ENCODE measurements at places on chromosomes 2 and 18. TPM values are rescaled to one million over a fixed set of nuclear protein-coding genes. Genes with fewer than 3 reads are reported as not detected.

GRCh38 chr2:58479535-58480140, 238.5 kb upstream of the FANCL start:
- DNase-seq: peak; percentile 19

GRCh38 chr2:9423922-9424272, 443 bp downstream of the CPSF3 start:
- no peak for DNase-seq

DNA sequence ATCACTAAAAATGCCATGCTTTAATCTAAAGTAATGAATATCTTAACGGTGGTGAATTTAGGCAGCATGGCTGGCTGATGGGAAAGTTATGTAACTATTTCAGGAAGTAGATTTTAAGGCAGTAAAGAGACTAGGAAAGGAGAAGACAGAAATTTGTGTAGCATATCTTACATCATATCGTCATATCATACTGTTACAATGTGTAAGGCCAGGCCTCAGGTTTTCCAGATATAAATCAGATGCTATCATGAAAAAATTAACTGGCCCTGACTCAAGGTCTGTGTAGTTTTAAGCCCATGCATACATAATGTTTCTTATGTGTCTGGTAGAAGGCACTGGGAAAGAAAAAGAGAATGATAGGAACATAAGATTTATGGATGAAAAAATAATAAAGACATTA, 8.9 kb upstream of the FAP start:
- DNase-seq: no peak

DNA sequence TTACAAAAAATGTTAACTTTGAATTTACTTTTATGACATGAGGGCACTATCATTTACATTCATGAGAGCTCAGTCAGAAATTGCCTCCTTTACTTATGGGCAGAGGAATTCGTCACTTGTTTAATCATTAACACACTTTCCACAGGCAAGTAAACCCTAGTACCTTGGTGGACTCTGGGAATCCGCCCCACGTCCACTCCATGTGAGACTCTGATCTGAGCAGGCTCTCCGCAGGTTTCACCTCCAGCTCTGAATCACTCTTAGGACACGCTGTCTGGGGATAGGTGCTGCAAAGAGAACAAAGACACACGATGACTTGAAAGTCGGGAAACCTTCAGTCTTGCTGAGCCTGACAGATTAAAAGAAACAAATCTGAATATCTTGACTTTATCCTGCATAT, 73.6 kb downstream of the LPIN2 start:
- no peak for DNase-seq

The CDK15 gene
- total RNA-seq: not detected

The ERMN gene
- not detected for total RNA-seq

GRCh38 chr2:30095402-30095801, 51.4 kb upstream of the YPEL5 start:
- no peak for DNase-seq

DNA sequence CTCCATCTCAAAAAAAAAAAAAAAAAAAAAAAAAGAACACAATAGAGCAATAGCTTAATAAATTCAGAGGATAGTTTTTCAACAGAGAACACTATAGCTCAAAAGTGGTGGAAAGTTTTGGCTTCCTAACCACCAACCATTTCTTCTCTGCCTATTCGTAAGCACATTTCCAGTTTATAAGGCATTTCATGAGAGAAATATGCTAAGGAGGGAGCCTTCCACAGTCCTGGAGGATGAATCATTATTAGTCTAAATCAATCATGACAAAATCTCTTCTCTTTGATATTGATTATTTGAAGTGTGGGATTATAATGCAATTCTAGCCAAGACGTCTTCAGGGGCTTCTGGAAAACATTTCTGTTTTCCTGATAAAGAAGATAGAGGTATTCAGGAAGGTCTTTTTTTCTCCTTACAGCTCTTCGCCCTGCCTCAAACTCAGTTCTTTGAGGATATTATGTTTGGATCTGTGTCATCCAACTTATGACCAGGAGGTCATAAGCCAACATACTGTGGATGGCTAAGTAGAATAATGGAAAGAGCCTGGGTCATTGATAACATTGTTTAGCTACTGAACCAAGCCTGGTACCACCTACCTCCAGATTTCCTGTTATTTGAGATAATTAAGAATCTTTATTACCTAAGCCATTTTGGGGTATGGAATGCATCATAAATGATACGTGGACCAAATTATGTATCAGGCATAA, 207.3 kb downstream of the TRIB2 start:
- DNase-seq: no peak

The TCF7L1 gene
- total RNA-seq: 110 TPM

The IL1F10 gene
- total RNA-seq: not detected

GRCh38 chr2:207164006-207164831, 1.5 kb downstream of the KLF7 start:
- DNase-seq: no peak

DNA sequence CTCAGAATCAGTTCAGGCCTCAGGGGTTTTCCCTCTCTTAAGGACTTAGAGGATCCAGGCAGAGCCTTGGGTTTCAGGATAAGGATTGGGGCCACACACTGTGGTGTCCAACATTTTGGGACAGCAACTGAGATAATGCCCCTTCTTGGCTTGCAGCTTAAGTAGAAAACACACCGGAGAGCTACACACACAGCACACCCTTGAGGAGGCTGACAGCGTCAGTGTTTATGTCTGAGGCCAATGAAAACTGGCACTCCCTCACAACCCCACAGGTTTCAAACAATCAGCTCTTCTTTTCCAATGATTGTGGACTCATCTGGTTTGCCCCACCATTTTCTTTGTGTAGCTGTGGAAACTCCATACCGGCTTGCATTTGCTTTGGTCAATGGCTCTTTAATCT, 257.7 kb downstream of the CDCA7 start:
- DNase-seq: no peak

The STON1 gene
- 10.1 TPM for total RNA-seq

The FAM161A gene
- total RNA-seq: 10.2 TPM

GRCh38 chr18:23526501-23527063, 23.3 kb downstream of the RMC1 start:
- DNase-seq: no peak

DNA sequence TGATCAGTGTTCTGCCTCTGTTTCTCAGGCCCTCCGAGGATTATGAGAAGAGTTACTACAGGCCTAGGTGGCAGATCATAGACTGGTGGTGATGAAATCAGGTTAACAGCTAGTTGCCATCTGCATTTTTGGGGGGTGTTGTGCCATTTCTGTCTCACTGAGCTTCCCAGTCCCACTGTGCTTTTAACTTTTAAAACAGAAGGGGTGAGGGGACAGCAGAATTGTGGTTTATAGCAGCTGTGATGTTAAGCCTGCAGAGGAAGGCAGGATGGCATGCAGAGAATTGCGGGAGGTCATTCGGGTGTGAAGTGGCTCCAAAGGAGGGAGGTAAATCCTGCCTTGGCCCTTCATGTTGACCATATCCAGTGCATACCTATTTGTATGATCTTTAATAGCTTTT, 5.0 kb downstream of the CAB39 start:
- no peak for DNase-seq

The FTCDNL1 gene
- total RNA-seq: 0.97 TPM

DNA sequence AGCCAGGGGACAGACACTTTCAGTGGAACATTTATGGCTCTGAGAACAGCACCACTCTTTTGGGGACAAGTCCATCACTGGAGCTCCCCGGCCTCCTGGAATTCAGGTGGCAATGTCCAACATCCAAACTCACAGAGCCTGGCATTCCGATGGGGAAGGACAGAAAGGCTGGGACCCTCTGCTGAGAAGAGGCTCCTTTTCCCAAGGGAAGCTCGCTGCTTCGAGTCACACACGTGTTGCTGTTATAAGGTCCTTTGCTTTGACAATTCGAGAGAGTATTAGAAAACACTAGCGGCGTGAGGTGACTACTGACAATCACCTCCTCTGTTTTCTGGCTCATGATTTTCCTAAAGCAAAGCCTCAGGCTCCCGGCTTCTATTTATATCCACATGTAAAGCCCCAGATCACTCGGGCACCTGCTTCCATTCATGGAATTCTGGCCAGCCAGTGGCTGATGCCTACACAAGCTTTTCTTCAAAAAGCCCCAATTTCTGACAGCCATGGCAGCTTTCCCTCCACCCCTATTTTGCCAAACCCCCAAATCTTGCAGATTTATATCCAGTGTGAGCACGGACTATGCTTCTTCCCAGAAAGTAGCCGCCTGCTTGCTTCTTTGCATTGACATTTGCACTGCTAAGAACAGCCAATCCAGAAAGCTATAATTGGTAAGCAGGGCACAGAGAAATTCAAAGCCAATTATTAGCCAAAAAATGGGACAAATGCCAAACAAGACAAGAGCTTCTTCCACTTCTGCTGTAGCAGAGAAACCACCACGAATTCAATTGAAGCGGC, 67.3 kb downstream of the NDUFA10 start:
- DNase-seq: no peak

The IL36A gene
- not detected for total RNA-seq

The LAMA3 gene
- 5.0 TPM for total RNA-seq

The MTHFD2 gene
- total RNA-seq: 260 TPM

- no peak for DNase-seq
Observed at GRCh38 chr2:111675419-111676194, 208.4 kb downstream of the ANAPC1 start.

The ALS2 gene
- 36.4 TPM for total RNA-seq

GRCh38 chr2:156800065-156800653, 364.0 kb downstream of the GPD2 start:
- DNase-seq: no peak

DNA sequence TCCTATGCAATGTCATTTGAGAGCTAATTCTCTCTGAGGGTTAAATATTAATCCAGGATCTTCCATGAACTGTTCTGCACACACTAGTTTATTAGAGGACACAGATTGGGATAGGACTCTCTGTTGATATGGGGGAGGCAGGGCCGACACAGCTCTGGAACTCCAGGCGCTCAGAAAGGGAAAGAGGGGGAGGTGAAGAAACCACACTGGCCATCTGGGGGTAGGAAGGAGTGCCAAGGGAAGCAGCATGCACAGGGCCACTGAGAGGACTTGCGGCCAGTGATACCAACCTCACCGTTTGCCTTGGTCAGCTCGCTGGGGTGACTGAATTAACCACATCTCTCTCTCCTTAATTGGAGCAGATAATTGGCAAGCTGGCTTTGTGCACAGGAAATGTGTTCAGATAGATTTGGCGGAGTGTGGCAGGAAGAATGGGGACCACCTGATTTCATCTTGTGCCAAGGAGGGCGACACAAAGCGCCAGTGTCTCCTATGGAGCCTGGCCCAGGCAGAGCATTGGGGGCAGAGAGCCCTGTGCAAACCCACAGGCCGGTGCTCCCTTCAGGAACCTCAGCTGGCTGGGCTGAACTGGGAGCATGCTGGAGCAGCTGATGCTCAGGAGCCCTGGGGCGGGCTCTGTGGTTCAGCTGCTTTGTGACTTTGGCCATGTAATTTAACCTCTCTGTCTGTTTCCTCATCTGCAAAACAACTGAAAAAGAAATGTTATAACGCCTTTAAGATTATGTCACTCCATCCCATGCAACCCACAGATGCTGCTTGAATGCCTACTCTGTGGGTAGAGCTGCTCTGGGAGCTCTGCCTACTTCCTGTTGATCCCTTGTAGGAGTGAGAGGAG, 114.7 kb upstream of the STON1 start:
- DNase-seq: no peak

DNA sequence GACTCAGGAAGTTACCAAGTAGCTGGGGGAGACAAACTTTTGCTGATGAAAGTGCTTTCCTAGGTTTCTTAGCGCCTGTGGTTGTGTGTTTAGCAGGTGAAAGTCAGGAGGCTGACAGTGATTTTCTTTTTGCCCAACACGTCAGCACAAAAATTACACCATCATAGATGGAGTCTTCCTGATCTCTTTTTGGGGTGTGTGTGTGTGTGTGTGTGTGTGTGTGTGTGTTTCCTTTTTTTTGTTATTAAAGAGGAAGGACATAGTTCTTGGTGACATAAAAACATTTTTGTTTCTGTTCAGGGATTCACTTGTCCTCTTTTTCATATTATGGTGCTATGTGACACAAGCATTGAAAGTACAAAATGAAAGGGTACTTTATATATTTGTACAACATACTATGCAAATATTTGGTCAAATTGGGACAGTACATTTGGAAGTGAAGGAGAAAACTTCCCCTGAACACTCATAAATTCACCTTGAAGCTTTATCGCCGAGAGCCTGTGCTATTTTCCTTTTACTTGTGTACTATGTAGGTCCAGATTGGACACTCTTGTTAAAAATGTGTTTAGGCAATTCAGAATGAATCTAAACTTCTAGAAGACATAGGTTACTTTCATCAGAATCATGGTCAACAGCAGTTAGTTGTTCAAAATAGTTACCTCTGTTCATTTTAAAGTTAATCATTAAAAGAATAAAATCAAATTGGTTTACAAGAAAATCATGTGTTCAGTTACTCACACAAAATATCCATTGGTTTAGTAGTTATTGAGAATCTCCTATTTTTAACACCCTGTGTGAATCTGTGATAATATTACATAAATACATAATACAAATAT, 491.9 kb downstream of the IRS1 start:
- DNase-seq: no peak

The SGPP2 gene
- total RNA-seq: not detected

DNA sequence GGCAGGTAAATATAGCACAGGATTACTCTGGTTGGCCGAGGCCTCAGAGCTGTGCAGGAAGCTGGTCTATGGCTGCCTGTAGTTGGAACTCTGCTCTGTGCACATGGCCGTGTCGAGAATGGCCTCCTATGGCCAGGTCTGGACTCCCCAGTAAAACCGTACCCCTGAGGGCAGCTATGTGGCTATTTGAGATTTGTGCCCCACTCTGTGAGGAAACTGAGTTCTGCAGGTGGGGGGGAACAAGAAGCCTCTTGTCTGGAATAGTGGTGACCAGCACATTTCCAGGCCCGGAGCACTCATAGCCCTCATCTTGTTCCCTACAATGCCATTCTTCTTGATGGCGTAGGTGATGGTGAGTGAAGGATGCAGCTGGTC, 15.0 kb upstream of the TEX51 start:
- no peak for DNase-seq

DNA sequence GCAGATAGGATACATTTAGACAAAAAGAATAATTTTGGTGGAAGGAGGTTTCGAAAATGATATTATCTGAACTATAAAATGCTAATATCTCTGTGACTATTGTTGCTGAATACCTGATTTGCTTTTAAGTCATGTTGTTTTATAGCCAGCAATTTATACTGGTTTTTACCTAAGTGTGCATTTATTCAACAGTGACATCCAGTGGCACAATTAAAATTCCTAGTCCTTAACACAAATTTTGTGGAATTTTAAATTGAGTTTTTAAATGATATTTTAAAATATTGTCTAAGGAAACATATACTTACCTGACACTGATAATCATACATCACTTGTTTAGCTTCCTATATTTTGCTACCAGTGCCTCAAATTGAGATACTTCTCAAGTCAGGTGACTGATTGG, 144.8 kb downstream of the ARHGAP28 start:
- no peak for DNase-seq

Data from H1 (cell line).